Kidney (tissue), 22 donors: ENCODE measurements at places on chromosomes 16 and 17. TPM values are rescaled to one million over a fixed set of nuclear protein-coding genes. Genes with fewer than 3 reads are reported as not detected.

DNA sequence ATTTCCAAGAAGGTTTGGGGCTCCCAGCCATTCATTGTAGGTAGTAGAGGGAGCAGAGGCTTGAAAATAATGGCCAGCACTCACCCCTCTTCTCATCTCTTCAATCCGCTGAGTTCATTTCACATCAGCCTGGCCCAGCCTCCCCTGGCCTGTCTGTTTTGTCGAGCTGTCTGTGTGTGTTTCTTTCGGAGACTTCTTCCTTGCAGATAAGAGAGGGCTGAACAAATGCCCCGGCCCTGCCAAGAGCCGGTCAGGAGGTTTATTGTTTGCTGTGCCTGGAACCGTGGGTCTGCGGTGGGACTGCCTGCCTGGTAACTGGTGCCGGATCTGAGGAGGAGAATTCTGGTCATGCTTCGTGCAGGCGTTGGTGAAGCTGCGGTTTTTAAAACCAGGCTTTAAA, 3.4 kb downstream of the VPS4A start:
- DNase-seq: no peak
- H3K27ac ChIP-seq: no peak overlapping the region
- H3K4me1 ChIP-seq: peaks cover 11% of the 10 kb centered on the region
- H3K36me3 ChIP-seq: peaks cover 24% of the 10 kb centered on the region
- no peak overlapping the region for H3K4me3 ChIP-seq

DNA sequence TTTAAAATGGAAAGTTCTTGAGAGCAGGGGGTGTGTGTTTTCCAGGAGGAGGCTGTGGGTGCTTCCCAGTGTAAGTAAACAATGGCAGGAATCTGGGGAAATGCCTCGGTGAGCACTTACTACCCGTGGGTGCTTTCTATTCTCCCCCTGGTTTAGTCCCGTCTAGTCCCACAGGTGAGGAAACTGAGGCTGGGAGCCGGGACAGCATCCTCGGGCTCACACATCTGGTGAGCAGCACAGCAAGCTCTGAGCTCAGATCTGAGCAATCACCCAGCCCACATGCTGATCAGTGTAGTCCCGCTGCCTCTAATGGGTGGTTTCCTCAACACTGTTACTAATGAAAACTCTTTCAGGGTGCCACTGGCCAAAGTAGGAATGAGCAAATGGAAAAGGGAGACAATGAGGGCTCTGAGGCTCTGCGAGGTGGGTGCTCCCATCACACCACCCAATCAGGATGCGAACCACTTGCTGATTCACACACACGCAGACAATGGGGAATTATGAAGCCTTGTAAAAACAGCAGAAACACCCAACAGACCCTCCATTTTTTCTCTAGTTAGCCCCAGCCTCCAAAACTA, 202.6 kb downstream of the PARN start:
- no peak for DNase-seq
- no peak overlapping the region for H3K27ac ChIP-seq
- no peak overlapping the region for H3K4me3 ChIP-seq
- H3K4me1 ChIP-seq: no peaks in the 10 kb centered on the region
- no peaks in the 10 kb centered on the region for H3K36me3 ChIP-seq

CCL14 gene
- total RNA-seq: 134 TPM

DNA sequence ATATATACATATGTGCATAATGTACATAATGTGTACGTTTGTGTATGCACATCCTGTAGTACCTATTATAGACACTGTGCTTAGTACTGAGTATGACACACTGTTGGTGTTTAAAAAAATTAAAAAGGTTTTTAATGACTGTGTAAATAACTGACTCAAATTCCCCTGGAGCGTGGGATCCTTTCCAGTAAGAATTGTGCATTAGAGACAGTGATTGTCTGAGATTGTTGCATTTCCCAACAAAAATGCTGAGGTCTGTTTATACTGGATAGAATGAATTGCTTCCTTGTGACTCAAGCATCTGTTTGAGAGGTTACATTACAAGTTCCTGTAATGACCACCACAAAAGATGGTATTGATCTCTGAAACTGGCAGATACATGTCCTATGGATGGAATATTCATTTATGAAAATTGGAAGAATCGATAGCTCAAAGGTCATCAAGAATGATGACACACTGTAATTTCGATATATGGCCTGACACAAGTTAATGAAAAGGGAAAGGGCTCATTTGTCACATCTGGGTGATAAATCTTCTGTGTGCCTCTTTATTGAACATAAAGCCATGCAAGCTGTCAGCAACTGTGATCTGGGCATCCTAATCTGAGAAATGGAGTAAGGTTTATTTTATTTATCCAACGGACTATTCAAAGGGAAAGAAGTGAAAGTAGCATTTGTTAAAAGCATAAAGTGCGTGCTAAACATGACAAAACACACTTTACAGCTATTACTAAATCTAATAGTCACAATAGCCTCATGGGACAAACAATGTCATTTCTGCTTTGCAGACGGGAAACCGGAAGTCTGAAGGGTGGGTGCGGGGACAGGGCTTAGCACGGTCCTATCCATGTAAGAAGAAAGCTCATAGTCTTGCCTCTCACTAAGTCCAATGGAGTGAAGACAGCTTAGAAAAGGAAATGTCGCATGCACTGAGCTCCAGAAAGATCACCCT, 228.8 kb downstream of the CDH11 start:
- DNase-seq: no peak
- H3K36me3 ChIP-seq: no peaks in the 10 kb centered on the region
- H3K27ac ChIP-seq: no peak overlapping the region
- H3K4me1 ChIP-seq: no peaks in the 10 kb centered on the region
